Stimulated activated CD8-positive, alpha-beta memory T cell treated with anti-CD3 and anti-CD28 coated beads, Interleukin-7, amount 100 ng/mL, for 1 hour (primary cell): ENCODE measurements at places on chromosomes 6 and 20.

DNA sequence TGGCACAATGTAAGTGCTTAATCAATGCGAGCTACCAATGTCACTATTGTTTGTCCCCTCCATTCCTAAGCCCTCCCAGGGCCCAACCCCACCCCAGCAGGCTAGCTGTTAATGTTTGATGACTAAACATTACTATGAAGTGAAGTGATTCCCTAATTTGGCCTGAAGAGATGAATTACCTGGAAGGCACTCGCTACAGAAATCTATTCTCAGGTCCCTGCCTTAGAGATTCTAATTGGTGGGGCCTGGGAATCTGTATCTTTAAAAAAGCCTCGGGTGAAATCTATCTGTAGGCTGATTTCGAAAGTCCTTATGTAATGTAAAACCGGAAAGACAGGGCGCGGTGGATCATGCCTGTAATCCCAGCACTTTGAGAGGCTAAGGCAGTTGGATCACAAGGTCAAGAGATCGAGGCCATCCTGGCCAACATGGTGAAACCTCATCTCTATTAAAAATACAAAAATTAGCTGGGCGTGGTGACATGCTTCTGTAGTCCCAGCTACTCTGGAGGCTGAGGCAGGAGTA is 16.9 kb upstream of the SNAI1 start:
- DNase-seq, result no peak

DNA sequence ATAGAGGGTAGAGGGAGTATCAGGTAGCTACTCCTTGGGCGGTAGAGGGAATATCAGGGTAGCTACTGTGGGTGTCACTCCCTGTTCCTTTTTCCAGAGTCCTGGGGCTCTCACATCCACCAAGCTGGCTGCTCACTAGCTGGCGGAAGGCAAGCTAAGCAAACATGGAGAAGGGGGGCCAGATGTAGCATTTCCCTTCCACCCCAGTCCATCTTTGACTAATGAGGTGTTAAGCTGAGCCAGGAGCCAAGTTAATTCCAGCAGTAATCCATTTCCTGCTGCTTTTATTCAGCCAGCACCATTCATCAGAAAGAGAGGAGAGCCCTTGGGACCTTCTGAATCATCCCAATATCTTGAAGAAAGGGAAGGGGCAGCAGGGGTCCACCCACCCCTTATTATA is 330.0 kb downstream of the ZFAND3 start:
- no peak for DNase-seq

GRCh38 chr6:156938143-156938542 is 161.0 kb downstream of the ARID1B start:
- no peak for DNase-seq

GRCh38 chr20:44942264-44942973 is 17.8 kb downstream of the TOMM34 start:
- DNase-seq, result no peak

DNA sequence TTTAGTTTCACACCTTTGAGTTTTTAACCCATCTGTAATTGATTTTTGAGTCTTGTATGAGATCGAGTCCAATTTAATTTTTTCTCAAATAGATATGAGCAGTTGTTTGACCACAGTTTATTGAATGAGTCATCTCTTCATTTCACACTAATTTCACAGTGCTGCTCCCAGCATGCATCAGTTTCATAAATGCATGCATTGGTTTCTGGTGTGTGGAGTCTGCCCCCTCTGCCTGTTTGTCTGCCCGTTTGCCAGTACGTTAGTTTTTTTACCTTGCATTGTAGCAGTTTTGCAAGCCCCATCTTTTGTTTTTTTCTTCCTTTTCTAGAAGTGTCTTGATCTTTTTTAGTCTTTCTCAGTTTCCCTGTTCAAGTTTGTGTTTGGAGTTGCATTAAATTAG is 11.9 kb downstream of the SLX4IP start:
- no peak for DNase-seq

GRCh38 chr6:23647045-23647444 is 479.0 kb upstream of the NRSN1 start:
- DNase-seq, result no peak

- DNase-seq, result no peak
These were observed 106.3 kb downstream of the PRKN start for GRCh38 chr6:162621246-162621645.

- no peak for DNase-seq
These were observed 6.1 kb downstream of the MYL9 start for GRCh38 chr20:36547186-36548005.

- no peak for DNase-seq
These were observed 57.1 kb upstream of the LRRC1 start for GRCh38 chr6:53737746-53738145.

GRCh38 chr6:90790696-90791095 is 203.8 kb upstream of the MAP3K7 start:
- no peak for DNase-seq

GRCh38 chr6:1868561-1869261 is 259.0 kb downstream of the FOXC1 start:
- no peak for DNase-seq

DNA sequence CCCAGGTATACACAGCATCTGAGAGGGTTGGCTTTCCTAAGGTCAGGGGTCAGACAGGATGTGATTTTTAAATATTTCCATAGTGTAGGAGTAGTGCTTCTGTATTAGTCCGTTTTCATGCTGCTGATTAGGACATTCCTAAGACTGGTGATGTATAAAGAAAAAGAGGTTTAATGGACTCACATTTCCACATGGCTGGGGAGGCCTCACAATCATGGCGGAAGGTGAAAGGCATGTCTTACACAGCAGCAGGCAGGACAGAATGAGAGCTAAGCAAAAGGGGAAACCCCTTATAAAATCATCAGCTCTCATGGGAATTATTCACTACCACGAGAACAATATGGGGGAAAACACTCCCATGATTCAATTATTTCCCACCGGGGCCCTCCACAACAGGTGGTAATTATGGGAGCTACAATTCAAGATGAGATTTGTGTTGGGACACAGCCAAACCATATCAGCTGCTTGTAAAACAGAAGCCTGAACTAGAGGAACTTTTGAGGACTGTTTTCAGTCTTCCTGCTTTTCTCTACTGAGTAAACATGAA is 91.0 kb upstream of the MEI4 start:
- no peak for DNase-seq

GRCh38 chr6:49856282-49856681 is 10.1 kb downstream of the CRISP1 start:
- no peak for DNase-seq

GRCh38 chr6:109834595-109835437 is 143.3 kb upstream of the GPR6 start:
- DNase-seq, result no peak

DNA sequence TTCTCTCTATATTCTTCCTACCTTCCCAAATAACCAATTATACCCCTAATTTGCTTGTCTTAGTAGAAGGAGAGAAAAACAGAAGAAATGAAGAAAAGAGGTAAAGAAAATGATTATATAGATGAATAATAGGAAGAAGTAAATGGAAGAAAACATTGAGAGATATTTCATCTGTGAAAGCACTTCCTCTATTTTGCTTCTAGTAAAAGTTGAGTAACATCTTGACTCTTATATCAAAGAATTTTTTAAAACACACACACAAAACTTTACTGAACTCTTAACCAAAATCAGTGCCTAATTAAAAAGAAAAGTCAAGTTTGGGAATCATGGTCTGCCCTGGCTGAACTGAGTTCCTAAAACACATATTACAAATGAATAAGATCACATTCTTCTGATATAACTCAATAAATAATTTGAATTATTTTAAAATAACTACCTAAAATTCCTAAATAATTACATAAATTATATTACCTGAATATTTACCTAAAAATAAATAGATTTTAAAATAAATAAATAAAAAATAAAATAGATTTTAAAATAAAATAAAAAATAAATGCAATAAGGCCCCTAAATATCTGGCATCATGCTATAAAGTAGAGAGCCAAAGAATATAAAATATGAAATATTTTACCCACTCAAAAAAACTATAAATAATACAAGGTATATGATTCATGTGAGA is 8.8 kb downstream of the SLC17A2 start:
- DNase-seq, result no peak

DNA sequence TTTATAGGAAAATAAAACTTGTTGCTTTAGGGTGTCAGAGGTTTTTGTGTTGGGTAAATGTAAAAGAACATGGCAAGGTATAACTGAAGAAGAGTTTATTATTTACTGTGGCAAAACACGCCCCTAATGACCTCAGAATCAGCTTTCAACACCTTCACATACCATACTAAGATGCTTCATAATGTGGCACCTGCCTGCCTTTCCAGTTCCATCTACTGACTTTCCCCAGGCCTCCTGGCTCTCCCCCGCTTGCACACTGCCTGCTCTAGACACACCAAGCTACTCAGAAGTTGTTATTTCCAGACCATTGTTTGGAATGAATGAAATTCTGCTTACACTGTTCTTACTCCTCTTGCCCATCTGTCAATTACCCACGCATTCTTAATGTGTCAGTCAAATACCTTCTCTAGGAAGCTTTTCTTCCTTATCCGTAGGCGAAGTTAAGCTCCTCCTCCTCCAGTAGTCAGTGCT is 1.8 kb downstream of the TIAM2 start:
- no peak for DNase-seq
